Activated CD4-positive, alpha-beta T cell treated with anti-CD3 and anti-CD28 coated beads, Interleukin-2, amount 50 U/mL, for 4 hours (primary cell): ENCODE measurements at places on chromosomes 3 and 15.

- DNase-seq = no peak
Measured at GRCh38 chr3:159765030-159765859, 223.4 kb upstream of the IL12A start.

DNA sequence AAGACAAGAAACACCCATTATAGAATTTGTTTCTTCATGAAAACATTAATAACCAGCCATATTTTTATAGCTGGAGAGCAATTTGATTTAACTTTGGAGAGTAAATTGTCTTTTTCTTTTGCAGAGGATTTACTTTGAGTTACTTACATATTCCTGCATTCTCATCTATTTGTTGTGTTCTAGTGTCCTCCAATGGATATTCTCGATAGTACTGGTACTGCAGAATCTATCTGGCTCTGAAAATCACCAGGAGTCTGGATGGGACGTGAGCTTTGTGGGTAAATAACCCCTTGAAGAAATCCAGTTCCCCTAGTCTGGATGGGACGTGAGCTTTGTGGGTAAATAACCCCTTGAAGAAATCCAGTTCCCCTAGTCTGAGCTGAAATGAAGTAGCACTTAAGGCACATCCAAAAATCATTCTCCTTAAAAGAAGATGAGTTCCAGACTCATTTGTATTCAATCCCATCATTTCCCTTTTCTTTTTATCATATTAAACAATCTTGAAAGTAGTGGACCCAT is 294.1 kb upstream of the UBE2E2 start:
- no peak for DNase-seq

DNA sequence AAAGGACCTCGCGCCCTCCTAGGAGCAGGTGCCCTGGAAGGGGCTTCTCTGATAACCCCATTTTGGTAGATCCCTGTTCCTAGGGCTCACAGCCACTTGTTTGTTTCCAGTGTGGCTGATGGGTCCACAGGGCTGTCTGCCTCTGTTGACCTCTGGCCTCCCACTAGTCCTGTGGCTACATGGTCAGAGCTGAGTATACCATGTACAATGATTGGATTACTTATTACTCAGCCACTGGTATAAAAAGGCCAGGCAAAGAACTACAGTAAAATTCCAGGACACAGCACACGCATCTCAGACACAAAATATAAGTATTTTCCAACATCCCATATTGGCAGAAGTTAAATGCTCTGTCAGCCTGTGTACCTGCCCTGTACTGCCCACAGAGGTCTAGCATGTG is 277.3 kb downstream of the GABRG3 start:
- no peak for DNase-seq

- no peak for DNase-seq
Measured at GRCh38 chr3:122758877-122759560, 34.6 kb downstream of the HSPBAP1 start.

- DNase-seq = no peak
Measured at GRCh38 chr3:128807186-128807830, 72.1 kb upstream of the ACAD9 start.

DNA sequence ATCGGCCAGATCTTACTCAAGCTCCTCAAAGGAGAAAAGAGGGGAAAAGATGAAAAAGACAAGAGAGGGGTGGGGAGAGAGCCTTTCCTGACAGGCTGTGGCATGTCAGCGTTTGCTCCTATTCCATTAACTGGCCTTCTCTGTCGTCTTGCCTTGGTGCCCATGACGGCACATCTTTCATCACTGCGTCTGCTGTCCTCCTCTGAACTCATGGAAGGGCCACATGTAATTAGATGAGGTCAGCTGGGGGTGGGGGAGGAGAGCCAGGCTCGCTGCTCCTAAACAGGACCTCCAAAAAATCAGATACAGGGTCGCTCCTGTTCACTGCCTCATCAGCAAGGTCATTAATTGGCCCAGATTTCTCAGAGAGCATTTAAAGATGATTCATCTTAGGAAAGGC is 49.7 kb downstream of the LRTM1 start:
- no peak for DNase-seq

GRCh38 chr15:35126236-35126635 is 41.1 kb upstream of the NANOGP8 start:
- no peak for DNase-seq

GRCh38 chr3:36762918-36763849 is 1.2 kb downstream of the DCLK3 start:
- no peak for DNase-seq

DNA sequence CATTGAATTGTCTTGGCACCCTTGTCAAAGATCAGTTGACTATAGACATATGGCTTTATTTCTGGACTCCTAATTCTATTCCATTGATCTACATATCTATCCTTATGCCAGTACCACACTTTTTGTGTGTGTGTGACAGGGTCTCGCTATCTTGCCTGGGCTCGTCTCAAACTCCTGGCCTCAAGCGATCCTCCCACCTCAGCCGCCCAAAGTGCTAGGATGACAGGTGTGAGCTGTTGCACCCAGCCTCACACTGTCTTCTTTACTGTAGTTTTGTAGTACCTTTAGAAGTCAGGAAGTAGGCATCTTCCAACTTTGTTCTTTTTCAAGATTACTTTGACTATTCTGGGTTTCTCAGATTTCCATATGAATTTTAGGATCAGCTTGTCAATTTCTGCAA is 24.3 kb downstream of the CDAN1 start:
- no peak for DNase-seq
